ENCODE measurements at places on chromosomes 7 and 10.
A peak's percentile ranks its signal among the peaks of the same experiment; 100 is the strongest.

- peak; percentile 1 for DNase-seq
Measured at GRCh38 chr7:191105-191980, 1.0 kb upstream of the FAM20C start.

DNA sequence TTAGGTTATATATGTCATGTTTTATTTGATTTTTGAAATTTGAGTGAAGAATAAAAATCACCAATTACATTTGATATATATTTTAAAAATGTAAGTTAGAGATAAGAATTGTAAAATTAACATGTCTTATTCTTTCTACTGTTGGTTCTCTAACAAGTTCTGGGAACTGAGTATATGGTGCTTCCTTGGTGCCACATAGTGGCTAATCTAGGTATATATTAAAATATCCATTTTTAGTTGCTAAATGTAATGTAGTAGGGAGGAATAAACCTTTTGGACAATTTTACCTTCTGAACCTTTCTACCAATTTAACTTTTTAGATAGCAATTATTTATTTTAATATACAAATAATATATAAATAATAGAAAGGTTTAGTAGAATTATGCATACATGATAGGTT is 17.5 kb downstream of the CFAP69 start:
- peak; percentile 29 for DNase-seq

DNA sequence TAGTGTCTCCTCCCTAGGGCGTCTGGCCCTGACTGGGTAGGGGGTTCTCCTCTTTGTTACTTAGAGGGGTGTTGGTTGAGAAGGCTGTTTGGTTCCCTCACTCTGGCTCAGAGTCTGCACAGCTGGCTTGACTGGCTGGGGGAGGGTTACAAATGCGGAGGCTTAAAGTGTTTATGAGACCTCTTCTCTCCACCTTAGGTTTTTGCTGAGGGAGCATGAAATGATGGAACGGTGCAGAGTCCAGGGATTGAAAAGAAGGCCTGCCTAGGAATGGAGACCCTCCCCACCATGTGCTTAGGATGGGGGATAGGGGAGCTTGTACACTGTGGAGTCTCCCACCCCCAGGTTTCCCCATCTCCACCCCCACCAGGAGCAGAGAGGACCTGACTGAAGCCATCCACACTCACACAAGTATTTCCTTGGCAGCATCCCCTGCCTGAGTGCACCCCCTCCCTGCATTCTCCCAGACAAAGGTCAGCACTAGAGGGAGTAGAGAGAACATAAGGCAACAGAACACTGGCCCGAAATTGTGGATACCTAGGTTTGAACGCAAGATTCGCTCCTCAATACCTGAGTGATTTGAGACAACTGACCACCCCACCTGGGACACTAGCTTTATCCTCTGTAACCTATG is 1.7 kb upstream of the LDB1 start:
- no peak for DNase-seq

DNA sequence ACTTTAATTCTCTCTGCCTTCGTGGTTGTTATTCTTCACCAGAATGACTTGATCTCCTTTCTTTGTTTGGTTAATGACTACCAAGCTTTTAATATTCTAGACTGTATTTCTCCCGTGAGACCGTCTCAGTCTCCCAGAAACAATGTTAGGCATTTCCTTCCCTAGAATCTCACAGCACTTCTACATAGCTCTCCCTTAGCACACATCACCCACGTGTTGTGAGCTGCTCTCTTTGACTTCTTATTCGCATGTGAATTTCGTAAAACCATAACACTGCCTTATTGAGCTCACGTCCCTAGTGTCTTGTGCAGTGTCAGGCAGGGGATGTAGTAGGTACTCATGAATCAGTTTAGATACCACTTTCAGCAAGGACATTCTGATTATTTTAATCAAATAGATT is 57.5 kb upstream of the MGAM2 start:
- no peak for DNase-seq

GRCh38 chr10:44293842-44294241 is 91.1 kb downstream of the CXCL12 start:
- no peak for DNase-seq

GRCh38 chr7:132368246-132368900 is 207.9 kb downstream of the PLXNA4 start:
- DNase-seq = no peak

DNA sequence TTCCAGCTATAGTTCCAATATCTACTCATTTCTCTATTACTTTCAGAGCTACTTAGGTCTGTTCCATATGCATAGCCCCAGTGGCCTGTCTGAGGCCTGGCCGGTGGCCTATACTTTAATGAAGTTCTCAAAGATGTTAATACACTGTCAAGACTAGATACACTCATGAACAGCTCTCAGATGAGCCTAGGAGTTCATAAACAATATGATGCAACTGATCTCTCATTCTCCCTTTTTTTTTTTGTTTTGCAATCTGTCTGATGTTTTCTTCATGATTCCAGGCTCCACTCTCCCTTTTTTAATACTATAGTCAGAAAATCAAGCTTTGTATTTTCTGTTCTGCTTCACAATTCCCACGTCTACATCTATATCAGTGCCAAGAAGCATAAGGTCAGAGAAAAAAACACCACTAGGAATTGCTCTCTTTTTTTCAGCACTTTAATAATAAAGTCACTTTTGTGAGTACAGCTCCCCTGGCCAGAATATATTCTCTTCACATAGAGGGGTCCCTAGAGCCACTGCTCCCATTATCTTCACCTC is 321.0 kb downstream of the C7orf25 start:
- DNase-seq = no peak

- peak; percentile 21 for DNase-seq
Measured at GRCh38 chr10:97687785-97688781, 1.0 kb upstream of the AVPI1 start.

GRCh38 chr7:42170724-42171123 is 66.3 kb downstream of the GLI3 start:
- no peak for DNase-seq

DNA sequence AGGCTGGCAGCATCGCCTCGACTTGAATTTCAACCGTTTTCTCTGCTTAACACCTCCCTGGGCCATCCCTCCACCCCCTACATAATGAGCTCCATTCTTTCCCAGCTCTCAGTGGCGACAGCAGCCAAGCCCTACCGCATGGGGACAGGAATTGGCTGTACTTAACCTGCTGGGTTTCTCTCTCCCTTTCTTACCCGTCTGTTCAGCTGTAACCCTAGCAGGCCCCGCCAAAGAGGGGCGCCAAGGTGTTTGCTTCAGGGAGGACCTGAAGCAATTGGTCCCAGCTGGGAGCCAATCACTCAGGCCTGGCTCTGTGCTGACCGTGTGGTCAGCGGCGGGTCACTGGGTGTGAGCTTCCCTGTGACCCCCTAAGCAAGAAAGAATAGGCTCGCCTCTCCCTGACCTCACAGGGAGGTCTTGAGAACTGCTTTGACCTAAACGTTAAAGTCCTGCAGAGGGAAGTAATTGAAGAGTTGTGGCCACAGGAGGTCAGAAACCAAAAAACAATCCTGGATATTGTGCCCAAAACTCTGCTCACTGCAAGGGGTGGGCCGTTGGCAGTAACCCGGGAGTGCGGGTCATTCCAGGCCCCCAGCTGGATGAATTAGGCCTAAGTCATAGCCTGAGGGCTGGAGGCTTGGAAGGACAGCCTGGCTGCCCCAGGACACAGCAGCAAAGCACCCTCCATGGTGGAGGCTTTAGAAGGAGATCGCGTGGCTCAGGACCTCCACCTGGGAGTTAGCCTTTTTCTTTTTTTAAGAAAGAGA is 114.6 kb downstream of the ITIH5 start:
- no peak for DNase-seq

DNA sequence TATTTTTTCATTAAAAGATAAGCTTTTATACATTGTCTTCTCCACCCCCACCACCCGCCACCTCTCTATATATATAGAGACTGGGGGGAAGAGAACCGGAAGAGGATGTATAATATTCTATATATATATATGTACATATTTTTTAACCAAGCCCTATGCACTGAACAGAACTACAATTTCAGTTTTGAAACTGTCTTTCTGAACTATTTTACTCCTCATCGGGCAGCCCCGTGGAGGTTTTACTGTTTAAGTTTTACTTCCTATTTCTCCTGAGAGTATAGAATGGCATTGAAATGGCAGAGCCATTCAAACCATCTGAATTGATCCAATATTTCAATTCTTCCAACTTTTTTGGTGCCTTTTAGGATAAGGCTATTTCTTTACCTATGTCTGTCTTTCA is 1047.1 kb downstream of the NRG3 start:
- no peak for DNase-seq

- no peak for DNase-seq
Measured at GRCh38 chr7:99469381-99470065, 3.2 kb upstream of the ZNF789 start.

DNA sequence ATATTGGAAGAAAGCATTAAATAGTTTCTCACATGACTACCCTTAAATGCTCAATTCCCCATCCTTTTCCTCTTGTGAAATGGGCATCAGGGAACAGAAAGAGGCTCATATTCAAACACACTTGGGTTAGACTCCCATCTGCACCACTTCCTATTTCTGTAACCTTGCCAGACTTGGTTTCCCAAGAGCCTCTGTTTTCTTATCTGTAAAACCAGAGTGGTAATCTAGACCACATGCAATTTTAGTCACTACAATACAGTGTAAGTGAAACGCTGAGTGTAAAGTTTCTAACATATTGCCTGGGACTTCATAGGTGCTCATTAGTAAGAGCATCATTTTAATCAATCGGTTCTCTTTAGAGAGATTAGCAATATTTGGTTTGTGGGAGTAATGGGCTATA is 136.3 kb downstream of the SORCS1 start:
- peak; percentile 41 for DNase-seq

GRCh38 chr7:90830308-90830707 is 234.2 kb downstream of the CDK14 start:
- DNase-seq = no peak

DNA sequence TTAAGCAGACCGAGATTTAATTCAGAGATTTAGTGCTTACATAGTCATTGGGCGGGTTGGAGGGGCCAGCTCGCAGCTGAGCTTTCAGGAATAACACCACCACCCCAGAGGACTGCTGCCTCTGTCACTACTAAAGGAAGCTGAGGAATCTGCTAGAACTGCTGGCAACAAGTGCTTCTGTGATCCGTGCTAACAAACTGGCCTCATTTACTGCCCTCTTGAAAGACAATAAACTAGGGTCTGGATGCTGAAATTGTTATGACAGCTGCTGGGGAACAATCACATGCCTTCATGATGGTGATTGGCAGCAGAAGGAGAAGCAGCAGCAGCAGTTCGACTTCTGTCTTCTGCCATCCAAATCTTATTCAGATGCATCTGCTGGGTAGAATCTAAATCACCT is 285.5 kb upstream of the TAC1 start:
- no peak for DNase-seq

- no peak for DNase-seq
Measured at GRCh38 chr7:80482950-80483349, 28.9 kb downstream of the GNAT3 start.

DNA sequence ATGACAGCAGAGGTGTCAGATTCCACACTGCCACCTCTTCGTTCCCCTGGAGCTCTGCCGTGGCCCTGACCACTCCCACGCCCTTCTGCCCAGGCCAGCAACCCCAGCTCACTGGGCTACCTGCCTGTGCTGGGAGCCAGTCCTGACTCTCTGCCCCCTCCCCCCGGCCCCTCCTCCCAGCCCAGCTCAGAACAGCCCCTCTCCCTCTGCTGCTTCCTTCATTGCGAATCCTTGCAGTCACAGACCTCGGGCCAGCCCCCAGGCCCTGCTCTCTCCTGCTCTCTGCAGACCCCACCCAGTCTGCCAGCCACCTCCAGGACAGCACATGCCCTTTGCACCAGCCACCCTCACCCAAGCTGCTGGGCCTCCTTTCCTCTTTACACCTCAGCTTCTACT is 60.4 kb downstream of the TCERG1L start:
- DNase-seq = no peak

DNA sequence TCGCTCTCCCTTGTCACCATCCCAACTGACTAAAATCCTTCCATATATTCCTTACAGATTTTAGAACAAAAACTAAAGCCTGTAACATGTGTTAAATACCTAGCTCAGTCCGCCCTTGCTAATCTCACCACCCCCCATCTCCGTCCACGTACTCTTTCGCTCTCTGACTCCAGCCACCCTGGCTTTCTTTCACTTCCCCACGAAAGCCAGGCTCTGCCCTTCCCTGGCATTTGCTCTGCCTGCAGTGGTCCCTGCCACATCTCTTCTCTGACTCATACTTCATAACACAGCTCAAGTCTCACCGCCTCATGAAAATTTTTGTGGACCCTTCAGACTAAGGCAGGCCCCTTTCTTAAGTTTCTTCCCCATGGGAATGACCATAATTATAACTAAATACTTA is 11.7 kb upstream of the GPAM start:
- no peak for DNase-seq

DNA sequence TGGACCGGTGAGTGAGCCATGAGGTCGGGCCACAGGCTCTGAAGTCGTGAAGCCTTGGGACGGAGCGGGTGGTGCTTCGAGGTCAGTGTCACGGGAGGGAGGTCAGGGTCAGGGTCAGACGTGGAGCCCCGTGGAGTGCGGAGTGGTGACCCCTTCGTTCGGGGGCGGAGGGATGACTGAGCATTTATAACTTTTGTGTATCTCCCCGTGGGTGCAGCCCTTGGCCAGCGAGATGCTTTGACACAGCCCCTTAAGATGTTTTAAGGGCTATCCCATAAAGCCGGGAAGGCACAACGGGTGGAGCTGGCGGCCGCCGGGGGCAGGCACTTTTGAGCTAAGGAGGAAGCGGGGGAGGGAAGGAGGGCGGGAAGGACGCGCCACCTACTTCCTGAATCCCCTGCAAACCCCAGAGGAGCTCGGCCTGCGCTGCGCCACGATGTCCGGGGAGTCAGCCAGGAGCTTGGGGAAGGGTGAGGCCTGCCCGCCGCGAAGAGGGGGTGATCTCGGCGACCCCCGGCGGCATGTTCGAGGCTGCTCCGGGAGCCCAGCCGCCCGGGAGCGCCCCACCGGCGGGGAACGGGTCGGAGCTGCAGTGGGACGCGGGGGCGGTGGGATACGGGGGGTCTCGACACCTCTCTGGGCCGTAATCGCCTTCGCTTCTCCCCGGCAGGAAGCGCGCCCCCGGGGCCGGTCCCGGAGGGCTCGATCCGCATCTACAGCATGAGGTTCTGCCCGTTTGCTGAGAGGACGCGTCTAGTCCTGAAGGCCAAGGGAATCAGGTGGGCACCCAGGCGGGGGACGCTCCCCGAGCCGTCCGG is at the start of gene GSTO1:
Gene GSTO1, plus strand, starts transcription at position 400 of the 818 bp plus-strand sequence. Its CDS starts 37 bp downstream, at position 437.
- peak; percentile 88 for DNase-seq

DNA sequence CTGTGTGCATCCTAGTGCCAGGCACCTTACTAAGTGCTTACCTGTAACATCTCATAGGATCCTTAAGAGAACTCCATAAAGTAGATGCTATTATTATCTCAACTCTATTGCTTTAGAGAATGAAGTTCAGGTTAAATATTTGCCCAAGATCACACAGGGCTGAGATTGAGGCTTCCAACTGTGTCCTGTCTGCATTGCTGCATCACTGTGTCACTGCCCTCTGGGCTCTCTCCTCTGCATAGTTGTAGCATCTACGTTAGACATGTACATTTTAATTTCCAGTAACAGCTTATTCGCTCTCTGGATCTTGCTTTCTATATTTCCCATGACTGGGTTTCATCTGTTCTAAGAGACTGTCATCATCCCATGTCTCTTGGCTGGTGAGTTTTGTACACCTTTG is 63.6 kb upstream of the FZD8 start:
- DNase-seq = no peak

All from hematopoietic multipotent progenitor cell treated with erythropoietin and hydrocortisone succinate and interleukin-3 and kit ligand, for 8 days (in vitro differentiated cells).